ENCODE measurements at places on chromosomes 5 and 9.

- no peak for DNase-seq
Measured at GRCh38 chr5:37212096-37212495, 37.1 kb downstream of the CPLANE1 start.

GRCh38 chr5:148626081-148626613 is 28.2 kb downstream of the HTR4 start:
- no peak for DNase-seq

DNA sequence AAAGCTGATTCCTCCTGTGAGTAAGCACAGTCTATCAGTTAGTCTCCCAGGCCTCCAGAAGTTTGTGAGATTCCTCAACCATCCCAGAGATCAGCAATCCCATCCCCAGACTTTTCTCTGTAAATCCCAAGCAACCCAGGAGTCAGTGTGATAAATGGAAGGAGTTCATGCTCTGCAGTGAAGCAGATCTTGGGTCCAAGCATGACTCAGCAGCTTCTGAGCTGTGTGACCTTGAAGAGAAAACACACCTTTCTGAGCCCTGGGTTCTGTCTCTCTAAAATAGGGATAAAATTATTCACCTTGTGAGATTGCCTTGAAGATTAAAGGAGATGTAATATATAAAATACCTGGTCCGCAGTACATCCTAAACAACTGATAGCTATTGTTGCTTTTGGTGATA is 318.7 kb downstream of the ASTN2 start:
- DNase-seq = no peak

DNA sequence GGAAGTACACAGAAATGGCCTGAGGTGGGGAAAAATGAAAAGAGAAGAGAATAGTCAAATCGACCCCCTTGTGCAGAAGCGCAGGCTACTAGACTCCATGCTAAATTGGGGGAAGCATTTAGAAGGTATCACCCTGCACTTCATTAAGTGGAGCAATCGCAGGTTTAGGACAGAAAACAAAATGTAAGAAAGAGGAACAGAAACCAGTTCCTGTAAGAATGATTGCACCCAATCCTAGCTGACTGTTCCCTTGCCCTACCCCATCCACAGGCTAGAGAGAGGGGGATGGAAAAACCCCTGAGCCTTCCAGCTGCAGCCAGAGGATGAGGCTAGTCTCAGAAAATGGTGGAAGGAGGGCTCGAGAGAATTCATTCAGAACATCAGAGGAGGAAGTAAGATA is 23.9 kb upstream of the PPP1R2B start:
- DNase-seq = no peak

DNA sequence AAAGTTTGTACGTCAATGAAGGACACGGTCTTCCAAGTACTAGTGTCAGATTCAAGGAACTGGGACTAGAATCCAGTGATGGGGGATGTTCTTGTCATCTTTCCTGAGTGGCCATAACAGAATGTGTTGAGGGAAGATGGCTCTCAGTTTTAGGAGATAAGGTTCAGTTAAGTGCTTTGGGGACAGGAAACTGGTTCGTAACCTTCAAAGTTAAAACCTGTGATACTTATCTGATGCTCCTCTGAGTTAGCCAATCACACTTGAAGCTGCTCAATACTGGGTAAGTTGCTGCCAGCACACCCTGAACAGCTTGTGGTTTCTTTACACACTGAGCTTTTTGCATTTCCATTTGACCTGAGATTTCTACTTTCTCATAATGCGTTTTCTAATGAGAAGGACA is 64.4 kb downstream of the PIK3R1 start:
- DNase-seq = no peak
